Fibroblast of skin of abdomen (primary cell): ENCODE measurements at places on chromosomes 1 and 21.

- no peak for DNase-seq
Observed at GRCh38 chr1:236524895-236525184, 1.1 kb downstream of the LGALS8 start.

- DNase-seq = no peak
Observed at GRCh38 chr1:54010415-54011117, 7.4 kb downstream of the LDLRAD1 start.

DNA sequence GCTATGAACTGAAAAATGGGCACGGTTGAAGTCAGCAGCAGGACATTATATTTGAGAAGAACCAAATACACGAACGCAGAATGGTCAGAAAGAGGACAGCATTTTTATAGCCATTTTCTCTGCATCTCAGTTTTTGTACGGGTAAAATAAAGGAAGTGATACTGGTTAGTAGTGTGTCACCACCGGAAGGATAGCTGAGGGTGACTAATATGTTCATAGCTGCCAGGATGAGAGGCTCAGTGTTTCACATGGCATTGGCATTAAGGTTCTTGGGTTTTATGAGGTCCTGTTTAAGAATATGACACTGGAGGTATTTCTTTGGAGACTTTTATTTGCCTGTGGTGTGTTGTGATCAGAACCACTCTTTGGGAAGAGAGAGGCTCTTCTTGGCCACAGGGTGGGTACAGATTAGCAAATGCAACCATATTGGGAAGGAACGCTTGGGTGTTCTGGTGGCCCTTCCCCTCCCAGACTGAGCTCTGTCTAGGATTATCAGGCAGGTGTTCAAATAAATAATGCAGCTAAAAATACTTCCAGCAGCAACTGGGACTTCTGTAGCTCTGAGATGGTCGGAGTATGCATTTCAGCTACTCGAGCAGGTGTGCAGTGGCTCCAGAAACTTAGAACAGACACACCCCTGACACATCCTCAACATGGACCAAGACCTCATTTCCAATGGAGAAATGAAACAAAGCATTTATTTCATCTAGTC lies 158.2 kb downstream of the PBX1 start:
- peak; percentile 37 for DNase-seq

DNA sequence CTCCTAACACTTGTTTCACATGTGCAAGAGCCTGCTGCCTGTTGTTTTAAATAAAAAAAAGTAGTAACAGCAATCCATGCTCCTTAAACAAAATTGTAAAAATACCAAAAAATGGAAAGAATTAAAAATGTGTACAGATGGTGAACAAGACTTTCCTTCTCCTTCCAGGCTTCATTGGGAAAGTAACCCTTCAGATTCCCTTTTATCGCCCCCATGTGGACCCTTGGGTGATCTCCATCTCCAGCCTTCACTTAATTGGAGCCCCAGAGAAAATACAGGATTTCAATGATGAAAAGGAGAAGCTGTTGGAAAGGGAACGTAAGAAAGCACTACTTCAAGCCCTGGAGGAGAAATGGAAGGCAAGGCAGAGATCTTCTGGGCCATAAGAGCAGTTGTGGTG lies 14.2 kb downstream of the VPS13D start:
- DNase-seq = no peak

DNA sequence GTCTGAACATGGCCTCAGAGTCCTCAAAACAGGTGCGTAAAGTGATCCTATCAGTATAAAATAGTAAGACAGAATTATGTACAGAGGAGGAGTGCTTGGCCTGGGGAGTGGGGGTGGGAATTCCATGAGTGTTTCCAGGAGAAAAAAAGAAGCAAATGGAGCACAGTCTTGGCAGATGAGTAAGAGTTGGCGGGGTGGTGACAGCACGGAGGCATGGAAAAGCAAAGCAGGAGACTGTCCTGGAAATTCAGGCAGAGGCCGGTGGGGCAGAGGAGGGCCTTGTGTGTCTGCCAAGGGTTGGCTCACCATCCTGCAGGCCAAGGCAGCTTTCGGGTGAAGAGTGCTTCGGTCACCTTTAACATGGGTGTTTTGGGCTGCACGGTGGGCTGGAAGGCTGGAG lies 63.4 kb downstream of the OPTC start:
- peak; percentile 90 for DNase-seq
